ENCODE measurements at places on chromosomes 1 and 21.

DNA sequence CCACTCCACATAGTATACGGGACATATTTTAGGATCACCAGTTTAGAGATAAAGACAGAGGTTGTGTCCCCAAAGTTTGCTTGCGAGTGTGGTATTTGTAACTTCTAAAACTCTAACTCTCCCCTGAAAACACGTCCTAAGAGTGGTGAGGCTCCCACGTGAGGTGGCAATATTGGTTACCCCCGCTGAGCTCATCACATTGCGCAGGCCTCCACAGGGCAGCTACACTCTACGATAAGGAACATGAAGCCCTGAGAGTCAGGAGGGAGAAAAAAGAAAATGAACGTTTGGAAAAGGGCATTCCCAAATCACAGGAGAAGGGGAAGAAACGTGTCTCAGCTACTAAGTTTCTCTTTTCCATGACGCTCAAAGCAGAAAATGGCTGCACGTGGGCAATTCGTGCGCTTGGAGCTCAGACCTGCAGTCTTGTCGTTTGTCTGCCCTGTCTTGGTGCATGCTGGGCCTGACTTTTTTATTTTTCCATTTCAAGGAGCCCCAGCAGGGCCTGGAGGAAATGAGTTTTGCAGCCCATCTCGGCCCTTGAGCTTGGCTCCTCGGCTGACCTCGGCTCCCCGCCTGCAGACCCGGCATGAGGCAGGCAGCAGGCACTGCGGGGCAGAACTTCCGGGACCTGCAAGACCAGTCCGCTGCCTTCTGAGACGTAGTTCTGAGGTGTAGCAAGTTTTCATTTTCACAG is 25.7 kb downstream of the ERG start:
- no peak for DNase-seq

DNA sequence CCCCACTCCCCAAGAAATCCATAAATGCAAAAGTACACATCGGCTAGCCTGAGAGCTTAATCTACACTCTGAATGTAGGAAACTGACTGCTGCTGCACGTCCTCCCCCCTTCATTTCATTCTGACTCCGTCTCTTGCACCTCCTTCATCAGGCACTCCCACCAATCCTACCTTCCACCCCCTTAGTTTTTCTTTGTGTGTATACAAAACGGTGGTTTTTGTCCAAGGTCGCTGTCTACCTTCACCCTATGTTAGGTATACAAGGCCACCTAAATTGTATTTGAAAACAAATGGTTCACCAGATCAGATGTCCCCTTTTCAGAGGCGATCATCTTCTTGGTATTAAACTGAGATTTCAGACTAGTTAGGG is 1.9 kb downstream of the WDR26 start:
- no peak for DNase-seq

DNA sequence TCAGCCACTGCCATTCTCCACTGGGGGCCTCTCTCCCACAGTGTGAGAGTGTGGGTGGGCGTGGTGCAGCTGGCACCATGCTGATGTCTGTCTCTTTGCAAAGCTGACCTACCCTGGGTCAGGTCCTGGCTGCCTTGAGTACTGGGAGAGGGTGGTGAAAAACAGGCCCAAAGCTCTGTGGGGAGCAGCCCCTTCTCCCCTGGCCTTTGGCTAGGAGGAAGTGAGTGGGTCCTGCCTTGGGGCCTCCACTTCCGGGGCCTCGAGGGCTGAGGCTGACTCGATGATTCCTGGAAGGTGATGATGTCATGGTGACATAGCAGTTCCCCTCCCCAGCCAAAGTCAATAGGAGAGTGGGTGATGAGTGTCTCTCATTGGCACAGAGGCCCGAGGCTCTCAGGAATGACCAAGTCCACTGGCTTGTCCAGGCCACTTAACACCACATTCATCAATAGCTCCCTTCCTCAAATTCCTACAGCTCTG is 53.0 kb downstream of the IER5 start:
- no peak for DNase-seq

- no peak for DNase-seq
These were observed 1.8 kb upstream of the ZFP69 start for GRCh38 chr1:40475268-40475667.

DNA sequence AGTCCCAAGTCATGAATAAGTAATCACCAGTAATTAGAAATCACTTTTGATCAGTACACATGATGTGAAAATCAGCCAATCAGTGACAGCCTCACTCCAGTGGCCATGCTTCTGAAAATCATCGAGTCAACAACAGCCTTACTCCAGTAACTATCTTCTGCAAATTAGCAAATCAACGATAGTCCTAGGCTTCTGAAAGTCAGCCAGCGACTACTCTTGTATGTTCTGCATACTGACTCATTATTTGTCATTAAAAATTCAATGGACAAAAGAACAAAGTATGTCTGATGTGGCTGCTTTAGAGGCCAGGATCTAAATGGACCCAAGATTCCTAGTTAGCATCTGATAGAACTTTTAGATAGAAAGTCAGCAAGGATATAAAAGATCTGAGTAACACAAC is 102.5 kb downstream of the GPR52 start:
- DNase-seq = no peak

DNA sequence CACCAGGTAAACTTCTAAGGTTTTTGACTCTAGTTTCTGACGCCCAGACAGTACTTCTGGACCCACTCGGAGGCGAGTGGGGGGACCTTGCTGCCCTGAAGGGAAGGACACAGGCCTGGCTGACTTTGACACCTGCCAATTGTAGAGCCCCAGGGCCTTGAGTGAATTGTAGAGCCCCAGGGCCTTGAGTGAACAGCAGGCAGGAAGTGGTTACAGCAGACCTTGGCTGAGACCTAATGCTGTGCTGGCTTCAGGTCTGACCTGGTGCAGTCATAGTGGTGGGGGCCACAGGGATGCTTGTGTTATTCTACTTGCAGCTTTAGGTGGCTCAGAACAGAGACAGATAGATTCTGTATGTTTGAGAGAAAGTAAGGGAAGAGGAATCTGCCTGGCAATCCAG is 344.3 kb downstream of the DUSP10 start:
- no peak for DNase-seq

Data from GM12892 (cell line).